Left kidney (tissue), 8 donors: ENCODE measurements at places on chromosomes 1 and 21. TPM values are rescaled to one million over a fixed set of nuclear protein-coding genes. Genes with fewer than 3 reads are reported as not detected.

CBS gene
- polyA plus RNA-seq = 31.0 TPM

IL23R gene
- 0.10 TPM for polyA plus RNA-seq

DNA sequence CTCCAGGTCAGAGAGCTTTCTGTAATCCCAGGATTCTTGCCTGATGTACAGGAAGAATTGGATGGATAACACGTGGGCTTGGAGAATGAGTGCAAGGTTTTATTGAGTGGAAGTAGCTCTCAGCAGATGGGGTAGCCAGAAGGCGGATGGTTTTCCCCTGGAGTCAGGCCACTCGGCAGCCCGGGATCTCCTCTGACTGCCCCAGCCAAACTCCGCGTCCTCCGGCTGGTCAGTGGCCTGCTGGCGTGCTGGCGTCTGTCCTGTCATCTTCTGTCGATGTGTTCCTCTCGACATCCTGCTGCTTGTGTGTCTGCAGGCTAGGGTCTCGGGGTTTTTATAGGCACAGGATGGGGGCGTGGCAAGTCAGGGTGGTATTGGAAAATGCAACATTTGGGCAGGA, 27.4 kb upstream of the GJA9 start:
- DNase-seq = no peak

DNA sequence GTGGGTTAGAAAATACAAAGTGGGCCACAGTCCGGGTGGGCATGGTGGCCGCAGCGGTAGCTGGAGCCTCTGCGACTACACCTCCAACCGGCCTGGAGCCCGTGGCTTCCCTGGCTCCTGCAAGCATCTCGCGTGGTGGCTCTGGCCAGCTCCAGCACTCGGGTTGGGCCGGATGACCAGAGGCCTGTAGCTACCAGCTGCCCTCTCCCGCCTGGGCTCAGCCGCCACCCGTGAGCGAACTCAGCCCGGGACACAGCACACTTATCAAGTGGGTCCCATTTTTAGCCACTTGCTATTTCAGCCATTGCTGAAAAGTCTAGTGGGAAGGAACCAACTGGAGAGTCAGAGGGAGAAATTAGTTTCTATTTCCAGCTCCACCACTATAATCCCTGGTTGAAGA, 107.7 kb upstream of the CACYBP start:
- no peak for DNase-seq

OR2L5 gene
- not detected for polyA plus RNA-seq

DNA sequence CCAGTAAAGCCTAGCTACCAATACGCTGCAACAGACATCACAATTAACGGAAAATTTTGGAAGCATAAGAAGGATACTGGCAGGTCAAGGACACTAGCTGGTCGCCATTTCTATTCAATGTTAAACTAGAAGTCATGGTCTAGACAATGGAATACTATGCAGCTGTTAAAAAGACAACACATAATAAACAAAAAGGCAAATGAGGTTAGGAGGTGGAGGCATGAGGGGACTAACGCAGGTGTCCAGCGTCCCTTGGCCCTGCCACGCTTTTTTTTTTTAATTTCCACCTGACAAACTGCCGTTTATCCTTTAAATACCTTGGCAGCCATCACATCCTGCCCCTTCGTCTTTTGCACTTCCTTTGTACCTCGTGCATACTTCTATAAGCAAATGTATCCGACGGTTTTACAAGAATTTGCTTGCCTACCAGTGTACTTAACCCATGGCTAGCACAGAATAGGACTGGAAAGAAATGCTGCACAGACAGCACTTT, 698 bp upstream of the SLC22A15 start:
- no peak for DNase-seq

PLD5 gene
- polyA plus RNA-seq = 1.2 TPM

DTL gene
- polyA plus RNA-seq = 24.5 TPM

GRCh38 chr1:54809496-54810074, 8.5 kb upstream of the TTC22 start:
- DNase-seq = no peak

DNA sequence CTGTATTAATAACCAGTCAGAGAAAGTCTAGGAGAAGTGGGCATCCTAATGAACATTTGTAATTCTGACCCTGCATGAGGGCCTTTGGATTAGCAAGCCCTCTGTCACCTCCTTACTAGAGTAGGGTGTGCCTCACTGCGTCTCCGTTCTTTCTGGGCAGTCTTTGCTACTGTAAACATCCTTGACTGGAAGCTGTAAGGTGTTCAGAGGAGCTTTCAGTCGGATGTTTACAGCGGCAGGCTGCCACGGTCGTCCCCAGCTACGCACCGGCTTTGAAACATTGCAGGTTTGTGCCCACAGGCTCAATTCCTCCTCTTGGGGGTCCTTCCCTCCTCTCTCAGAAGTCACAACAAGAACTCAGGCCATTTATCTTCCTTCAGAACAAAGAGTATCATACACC, 29.4 kb upstream of the KCNQ4 start:
- DNase-seq = no peak

SYT6 gene
- 2.3 TPM for polyA plus RNA-seq

GRCh38 chr21:45539796-45540600, 2.2 kb downstream of the SLC19A1 start:
- no peak for DNase-seq

DNA sequence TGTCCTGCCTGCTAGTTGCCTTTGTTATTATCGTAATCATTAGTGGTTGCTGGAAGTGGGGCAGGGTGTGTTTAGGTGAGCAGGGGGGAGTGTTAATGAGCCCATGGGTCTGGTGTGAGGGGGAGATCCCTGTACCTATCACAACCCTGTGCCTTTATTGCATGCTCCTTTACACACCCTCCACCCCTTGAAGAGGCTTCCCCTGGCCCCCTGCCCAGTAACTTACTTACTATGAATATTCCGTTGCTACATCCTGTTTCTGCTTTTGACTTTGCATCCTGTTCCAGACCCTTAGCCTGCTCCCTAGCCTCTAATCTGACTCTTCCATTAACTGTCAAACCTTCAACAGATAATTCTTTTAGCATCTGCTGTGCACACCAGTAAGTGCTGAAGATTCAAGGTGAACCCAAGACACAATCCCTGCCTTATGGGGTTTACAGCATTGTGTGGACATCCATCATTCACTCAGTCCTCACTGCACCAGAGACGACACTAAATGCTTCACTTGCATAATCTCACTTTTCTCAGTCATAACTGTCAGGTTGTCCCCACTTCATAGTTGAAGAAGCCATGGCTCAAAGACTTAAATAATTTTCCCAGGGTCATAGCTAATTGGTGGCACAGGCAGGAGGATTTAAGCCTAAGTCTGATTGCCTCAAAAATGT, 47.9 kb downstream of the CDC7 start:
- DNase-seq = no peak

RGS1 gene
- 1.4 TPM for polyA plus RNA-seq

- DNase-seq = no peak
These were observed 17.7 kb downstream of the CLDN17 start for GRCh38 chr21:30148906-30149305.

DNA sequence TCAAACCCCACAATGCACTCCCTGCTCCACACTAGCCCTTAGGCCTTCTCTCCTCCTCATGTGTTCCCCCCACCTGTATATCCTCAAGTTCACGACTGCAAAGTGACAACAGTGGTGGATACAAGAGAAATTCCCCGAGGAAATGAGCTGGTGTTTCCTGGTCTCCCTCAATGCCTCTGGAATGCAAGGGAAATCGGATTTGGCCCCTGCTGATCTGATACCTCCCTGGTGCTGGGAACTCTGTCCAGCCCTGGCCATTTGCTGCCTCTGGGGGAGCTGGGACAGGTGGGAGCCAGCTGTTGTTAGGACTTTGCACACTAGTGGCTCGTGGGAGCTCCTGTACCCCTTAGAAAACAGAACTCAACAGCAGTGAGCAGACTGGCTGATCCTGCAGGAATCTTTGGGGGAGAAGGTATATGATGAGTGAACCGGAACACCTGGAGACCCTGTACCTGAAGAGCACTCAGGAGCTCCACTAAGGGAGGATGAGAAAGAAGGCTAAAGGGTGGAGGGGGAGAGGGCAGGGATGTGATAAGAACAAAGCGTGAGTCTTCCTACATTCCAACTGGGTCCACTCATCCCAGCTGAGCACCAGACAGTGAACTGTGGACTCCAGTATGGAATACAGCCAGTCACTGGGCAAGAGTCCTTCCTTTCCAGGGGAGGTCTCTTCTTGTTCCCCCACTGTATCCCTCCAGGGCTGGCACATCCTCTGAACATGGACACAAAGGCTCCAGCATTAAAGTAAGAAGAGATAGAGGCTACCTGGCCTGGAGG, 69.3 kb downstream of the PLXNA2 start:
- no peak for DNase-seq

SLC45A1 gene
- polyA plus RNA-seq = 2.8 TPM

C1orf87 gene
- 0.28 TPM for polyA plus RNA-seq

DNA sequence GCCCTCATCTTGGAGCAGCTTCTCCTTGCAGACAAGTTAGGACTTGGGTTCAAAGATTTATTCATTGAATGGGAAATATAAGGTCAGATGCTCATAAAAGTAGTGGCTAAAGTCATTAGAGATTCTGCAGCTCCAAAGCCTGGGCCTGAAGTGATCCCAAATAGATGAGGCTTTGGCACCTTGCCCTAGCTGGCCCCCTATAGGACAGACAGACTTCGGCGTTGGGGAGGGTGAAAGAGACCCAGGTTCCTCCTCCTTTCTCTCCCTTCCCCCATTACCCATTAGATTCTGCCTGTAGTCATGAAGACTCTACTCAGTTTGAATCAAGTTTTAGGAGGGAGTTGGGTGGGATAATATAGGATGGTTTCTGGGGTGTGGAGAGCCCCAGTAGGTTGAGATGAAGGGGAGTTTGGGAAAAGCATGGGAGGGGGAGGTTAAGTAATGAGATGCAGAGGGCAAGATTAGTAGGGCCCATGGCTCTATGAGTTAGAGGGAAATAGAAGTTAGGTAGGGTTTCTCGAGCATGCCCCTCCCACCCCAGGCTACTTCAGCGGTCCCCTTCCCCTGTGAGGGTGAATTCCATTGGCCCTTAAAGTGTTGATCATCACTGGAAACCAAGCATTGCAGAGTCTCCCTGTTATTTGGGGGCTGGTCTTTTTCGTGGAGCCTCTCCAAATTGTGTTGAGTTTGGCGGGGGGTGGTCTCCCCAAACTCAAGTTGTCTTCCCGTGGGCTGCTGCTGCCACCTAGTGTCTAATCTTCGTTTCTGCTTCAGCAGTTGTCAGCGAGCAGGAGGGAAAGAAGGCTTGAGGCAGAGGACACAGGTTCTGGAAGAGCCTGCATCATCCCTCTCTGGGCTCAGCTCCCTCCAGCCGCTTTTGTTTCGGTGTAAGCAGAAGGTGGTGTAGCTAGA, 2.1 kb upstream of the AHDC1 start:
- no peak for DNase-seq

GJC2 gene
- 0.42 TPM for polyA plus RNA-seq

DNA sequence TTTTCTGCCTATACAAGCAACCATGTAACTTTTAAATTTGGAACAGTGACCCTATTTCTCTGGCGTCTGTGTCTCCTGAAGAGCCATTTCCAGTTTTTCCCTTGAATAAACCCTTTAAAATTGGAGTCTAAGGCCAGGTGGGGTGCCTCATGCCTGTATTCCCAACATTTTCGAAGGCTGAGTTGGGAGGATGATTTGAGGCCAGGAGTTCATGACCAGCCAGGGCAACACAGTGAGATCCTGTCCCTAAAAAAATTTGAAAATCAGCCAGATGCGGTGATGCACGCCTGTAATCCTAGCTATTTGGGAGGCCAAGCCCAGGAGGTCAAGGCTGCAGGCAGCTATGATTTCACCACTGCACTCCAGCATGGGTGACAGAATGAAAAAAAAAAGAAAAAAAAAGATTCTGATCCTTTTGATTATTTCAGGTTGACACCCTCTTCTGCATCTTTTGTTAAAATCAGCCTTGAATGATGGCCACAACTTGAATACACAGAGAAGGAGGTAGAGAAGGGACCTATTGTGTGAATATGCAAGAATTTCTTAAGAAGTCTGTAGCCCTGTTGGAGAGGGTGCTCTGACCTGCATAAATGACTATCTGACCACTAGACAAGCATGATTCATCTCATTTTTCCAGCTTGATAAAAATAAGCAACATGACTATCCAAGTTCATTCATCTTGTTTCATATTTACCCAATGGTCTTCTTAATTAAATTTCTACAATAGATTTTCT, 40.2 kb upstream of the PARP1 start:
- no peak for DNase-seq
